ENCODE measurements at places on chromosomes 16 and 17. TPM values are rescaled to one million over a fixed set of nuclear protein-coding genes. Genes with fewer than 3 reads are reported as not detected.

GRCh38 chr16:17129971-17130370 lies 340.8 kb downstream of the XYLT1 start:
- DNase-seq: no peak

DNA sequence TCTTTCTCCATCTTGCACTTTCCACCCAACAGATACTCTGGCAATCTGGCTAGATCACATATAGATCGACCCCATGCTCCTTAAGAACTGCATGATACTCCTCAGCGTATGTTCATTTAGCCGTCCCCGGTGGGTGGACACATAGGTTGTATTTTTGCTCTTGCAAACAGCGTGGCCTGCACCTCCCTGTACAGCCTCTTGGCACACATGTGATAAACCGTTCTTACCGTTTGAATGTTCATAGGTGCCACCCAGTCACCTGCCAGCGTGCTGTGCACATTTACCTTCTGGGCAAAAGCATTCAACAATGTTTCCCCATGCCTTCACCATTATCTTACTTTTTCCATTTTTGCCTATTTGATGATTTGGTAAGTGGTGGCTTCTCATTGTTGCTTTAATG lies 6.2 kb downstream of the TNP2 start:
- DNase-seq: no peak

- no peak for DNase-seq
These were observed 573 bp downstream of the CTDNEP1 start for GRCh38 chr17:7250695-7251627.

DNA sequence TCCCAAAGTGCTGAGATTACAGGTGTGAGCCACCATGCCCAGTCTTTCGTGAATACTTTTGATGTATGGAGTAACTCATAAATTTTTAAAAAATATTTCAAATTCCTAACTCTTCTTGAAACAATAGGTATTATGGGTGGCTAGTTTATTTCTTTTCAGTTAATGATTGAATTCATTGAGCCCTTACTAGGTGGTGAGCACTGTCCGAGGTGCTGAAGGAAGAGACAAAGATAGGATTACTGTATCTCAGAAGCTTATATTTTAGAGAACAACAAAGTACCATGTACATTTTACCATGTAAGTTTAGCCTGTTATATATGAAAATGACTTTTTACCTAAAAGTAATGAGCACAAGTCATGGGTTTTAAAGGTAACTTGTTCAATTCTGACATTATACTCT lies 418.3 kb downstream of the NPIPA7 start:
- DNase-seq: no peak

DNA sequence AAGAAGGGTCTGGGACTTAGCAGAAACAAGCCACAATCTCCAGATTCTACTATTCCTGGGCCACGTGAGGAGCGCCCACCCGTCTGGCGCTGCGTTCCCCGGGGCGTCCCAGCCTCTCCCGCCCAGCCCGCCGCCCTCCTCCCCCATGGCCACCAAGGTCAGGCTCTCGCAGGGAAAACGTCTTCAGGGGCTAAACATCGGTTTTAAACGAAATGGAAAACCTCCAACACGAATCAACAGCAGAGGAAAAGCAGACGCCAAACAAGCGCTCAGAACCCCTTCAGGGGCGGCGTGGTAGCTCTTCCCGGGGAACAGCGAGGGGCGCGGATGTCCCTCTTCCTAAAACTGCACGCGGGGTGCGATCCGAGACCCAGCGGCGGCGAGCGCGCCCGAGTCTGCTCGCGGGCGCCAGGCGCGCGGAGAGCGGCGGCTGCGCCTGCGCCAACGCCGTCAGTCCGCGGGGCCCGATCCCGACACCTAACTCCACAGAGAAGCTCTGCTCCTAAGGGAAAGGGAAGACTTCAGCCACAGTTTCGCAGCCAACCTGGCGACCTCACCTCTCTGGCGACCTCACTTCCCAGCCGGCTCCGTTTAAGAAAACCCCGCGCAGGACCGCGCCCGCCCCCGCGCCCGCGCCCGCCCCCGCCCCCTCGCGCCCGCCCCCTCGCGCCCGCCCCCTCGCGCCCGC lies 505 bp upstream of the COG1 start:
- peak; percentile 70 for DNase-seq

- DNase-seq: peak; percentile 91
These were observed 499.9 kb upstream of the ZFHX3 start for GRCh38 chr16:73547552-73548403.

DNA sequence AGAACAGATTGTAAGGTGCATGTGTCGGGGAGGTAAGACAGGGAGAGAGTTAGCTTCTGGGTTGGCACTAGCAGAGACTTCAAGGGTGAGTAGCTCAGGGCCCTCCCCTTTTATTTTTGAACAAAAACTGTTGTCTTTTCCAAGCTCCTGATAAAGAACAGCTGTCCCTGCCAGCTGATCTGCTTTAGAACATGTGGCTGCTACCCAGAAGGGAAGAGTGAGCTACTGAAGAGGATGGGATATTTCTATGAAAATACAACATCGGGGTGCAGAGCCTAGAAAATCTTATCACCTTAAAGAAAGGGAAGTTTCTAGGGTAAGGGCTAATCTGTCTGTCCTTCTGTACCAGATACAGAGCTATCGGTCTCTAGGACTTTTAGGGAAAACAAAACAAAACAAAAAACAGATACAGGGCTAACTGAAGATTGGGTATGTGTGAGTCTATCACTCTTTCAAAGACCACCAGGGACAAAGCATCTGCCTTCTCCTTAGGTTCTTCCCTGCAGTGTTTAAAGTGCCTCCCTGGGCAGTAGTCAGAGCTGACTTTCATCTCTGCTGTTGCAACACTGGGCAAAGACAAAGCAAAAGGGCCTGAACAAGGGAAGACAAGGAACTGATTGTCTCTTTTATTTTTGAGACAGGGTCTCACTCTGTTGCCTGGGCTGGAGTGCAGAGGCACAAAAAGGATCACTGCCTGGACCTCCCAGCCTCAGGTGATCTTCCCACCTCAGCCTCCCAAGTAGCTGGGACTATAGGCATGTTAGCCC lies 5.0 kb upstream of the DHRS13 start:
- peak; percentile 37 for DNase-seq

The TEKT3 gene
- not detected for total RNA-seq

The P2RX1 gene
- total RNA-seq: 44.5 TPM

The SEZ6 gene
- 1.7 TPM for total RNA-seq

The OR3A3 gene
- 5.3 TPM for total RNA-seq

The DHRS7C gene
- total RNA-seq: not detected

The SMIM5 gene
- total RNA-seq: 8.7 TPM

The TSPOAP1 gene
- 18.1 TPM for total RNA-seq

The RNF43 gene
- total RNA-seq: 3.6 TPM

Data from umbilical cord (tissue), 2 donors.